Esophagus muscularis mucosa (tissue), 4 donors: ENCODE measurements at places on chromosomes 3 and 15. TPM values are rescaled to one million over a fixed set of nuclear protein-coding genes. Genes with fewer than 3 reads are reported as not detected.

Gene COX17
- 46.9 TPM for total RNA-seq

Gene ROBO2
- total RNA-seq = 2.1 TPM

Gene C2CD4B
- total RNA-seq = 2.5 TPM

GRCh38 chr3:136819731-136820679 is 1.1 kb downstream of the SLC35G2 start:
- H3K4me3 ChIP-seq = peak overlapping the region; percentile 86
- H3K36me3 ChIP-seq = no peaks in the 10 kb centered on the region
- peak overlapping the region; percentile 86 for H3K27ac ChIP-seq
- DNase-seq = no peak
- H3K4me1 ChIP-seq = peaks cover 10% of the 10 kb centered on the region
- H3K27me3 ChIP-seq = no peaks in the 10 kb centered on the region
